ENCODE measurements at places on chromosomes 2 and 18.

DNA sequence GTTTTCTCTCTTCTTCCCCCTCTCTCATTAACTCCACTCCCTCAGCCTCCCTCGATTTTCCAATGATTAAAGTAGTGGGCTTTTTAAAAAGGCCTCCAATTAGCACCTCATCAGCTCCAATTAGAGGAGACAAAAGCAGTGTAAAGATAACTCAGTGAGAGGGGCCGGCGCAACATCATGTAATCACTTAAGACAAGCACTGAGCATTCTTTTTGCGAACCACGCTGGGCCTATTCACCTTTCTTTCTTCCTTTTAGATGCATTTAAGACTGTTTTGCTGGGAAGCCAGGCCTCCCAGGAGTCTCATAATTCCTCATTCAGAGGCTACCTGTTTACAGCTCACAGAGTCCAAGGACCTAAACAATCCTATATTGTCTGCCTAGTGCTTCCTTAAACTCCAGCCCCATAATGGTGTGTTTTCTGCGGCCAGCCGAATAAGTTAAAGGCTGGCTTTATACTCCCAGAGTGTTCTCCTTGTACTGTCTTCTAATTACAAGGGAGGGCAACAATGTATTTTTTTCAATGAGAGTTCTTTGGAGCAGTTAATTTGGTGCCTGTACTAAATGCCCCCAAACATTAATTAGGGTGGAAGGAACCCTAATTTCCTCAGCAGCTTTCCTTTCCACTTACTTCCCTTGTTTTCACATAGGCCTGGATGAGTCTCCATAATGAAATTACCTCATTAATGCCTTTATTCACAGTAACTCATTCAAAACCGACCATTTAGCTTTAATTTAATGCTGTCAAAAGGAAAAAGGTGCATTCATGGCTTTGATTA lies 28.0 kb upstream of the LMAN1 start:
- no peak for DNase-seq

- DNase-seq, result no peak
Observed at GRCh38 chr18:71116535-71116934, 827.7 kb downstream of the SOCS6 start.

DNA sequence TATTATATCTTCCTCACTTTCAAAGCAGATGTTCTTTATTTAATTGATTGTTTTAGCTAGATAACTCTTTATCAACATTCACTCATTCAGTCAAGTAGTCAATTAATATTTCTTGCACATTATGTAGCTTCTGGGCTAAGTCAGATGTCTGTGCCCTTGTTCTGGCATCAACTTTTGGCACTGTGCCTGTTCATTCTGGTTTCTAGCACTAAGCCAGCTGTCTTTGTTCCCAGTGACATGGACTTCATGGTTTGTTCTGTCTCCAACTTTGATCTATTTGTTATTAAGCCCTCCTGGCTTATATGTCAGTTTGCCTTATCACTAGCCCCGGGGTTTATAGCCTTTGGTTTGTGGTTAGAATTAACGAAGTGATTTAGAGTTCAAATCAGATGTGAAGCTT lies 247.9 kb upstream of the SYT4 start:
- no peak for DNase-seq

- DNase-seq, result no peak
Observed at GRCh38 chr2:148770047-148770446, 105.0 kb upstream of the KIF5C start.

DNA sequence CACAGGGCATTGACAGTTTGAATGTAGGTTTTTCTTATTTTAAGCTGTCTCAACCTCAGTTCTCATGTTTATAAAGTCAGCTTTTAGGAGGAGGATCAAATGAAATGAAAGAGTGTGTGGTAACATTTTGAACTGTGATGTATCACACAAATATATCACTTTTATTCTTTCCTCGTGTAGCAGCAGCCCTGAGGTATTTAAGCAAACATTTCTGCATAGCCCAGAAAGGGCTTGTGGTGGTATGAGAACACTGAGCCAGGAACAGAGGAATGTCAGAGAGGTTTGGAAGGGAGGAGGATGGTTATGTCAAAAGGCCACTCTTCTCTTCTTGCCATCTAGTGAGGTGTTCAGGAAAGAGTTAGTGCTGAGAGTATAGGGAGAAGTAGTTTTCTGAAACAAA lies 150.2 kb downstream of the PARD3B start:
- no peak for DNase-seq

GRCh38 chr2:101025561-101025960 lies 23.5 kb downstream of the RPL31 start:
- no peak for DNase-seq

DNA sequence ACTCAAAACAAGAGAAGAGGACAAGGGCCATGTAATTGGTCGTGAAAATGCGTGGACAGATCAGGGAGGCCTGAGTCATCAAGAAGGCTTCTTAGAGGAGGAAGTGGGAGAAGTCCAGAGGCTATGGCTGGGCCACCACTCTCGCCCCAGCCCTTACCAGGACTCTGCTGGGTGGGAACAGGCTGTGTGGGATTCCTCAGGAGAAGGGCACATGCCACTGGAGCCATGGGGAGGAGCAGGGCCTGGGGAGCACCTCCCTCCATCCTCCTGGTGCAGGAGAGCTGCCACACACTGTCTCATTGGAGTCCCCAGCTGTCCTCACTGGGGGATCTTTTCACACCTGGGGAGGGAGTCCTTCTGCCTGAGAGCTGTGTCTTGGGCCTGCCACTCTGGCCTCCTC lies 9.4 kb upstream of the RALB start:
- no peak for DNase-seq

- DNase-seq, result no peak
Observed at GRCh38 chr2:58984731-58985130, 743.6 kb upstream of the FANCL start.

DNA sequence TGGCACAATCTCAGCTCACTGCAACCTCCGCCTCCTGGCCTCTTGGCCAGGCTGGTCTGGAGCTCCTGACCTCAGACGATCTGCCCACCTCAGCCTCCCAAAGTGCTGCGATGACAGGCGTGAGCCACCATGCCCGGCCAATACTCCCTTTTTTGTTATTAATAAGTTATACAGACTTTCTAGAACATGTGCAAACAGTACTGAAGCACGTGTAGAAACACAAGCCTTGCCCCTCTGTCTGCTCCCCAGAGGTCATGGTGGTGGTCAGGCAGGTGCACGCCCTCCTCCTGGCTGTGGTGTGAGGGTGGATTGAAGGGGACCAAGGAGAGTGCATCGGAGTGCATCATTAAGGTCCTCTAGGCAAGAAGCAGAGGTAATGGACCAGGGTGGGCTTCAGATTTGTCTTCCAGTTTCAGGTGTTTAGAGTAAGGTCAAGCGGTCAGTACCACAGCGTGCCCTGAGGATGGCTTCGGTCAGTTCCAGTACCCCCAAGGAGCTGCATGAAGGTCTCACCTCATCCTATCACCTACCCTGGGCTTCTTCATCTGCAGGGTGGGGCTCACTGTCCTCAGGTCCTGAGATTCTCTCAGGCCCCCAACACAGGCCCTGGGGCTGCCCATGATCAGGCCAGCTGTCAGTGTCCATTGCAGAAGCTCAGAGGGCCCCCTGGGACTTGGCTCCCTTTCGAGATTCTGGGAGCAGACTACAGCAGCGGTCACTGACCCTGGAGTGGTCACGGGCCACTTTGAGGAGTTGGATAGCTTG lies 124.3 kb downstream of the GLI2 start:
- DNase-seq, result no peak

GRCh38 chr18:9135081-9135911 lies 1.3 kb upstream of the ANKRD12 start:
- DNase-seq, result no peak

Data from stimulated activated CD4-positive, alpha-beta T cell treated with anti-CD3 and anti-CD28 coated beads, Interleukin-15, amount 100 ng/mL, for 48 hours (primary cell).